ENCODE measurements at places on chromosomes 5 and 9.

DNA sequence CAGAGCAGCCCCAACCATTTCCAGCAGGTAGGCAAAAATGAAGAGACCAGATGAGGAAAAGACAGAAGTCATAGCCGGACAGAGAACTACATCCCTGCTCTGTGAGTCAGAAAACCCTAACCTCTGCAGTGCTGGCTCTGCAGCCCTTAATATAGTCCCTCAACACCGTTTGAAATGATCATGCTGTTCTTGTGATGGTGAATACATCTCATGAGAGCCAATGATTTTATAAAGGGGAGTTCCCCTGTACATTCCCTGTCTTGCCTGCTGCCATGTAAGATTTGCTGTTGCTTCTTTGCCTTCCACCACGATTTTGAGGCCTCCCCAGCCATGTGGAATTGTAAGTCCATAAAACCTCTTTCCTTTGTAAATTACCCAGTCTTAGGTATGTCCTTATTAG is 216.8 kb upstream of the RFX3 start:
- no peak for DNase-seq

GRCh38 chr9:128415281-128415680 is 5.4 kb upstream of the CERCAM start:
- DNase-seq: no peak

- DNase-seq: no peak
Observed at GRCh38 chr9:13532407-13532806, 252.9 kb upstream of the MPDZ start.

- DNase-seq: no peak
Observed at GRCh38 chr9:90124961-90125360, 517.7 kb downstream of the DIRAS2 start.

DNA sequence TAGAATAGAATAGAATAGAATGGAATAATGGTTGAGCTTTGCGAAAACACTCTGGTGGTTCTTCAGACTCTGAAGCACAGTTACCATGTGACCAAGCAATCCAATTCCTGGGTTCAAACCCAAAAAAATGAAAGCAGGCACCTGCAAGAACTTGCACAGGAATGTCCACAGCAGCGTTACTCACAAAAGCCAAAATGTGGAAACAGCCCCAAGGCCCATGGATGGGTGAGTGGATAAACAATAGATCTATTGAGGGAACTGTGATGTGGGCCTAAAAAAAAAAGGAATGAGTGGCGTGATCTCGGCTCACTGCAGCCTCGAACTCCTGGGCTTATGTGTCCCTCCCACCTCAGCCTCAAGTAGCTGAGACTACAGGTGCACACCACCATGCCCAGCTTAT is 21.4 kb upstream of the TMEM250 start:
- no peak for DNase-seq

- no peak for DNase-seq
Observed at GRCh38 chr9:89791754-89792153, 186.9 kb downstream of the GADD45G start.
